ENCODE measurements at places on chromosomes 7 and 10. TPM values are rescaled to one million over a fixed set of nuclear protein-coding genes. Genes with fewer than 3 reads are reported as not detected.

Gene SVIL
- total RNA-seq, result 14.2 TPM

Gene LIPM
- not detected for total RNA-seq

Gene ADRA2A
- 0.07 TPM for total RNA-seq

Gene LHPP
- 13.5 TPM for total RNA-seq

Gene SLC26A5
- total RNA-seq, result not detected

Gene INSIG1
- total RNA-seq, result 36.5 TPM

Gene CFAP70
- total RNA-seq, result 0.95 TPM

Gene ADCY1
- 58.9 TPM for total RNA-seq

Gene UCMA
- total RNA-seq, result not detected

Gene ACHE
- total RNA-seq, result 0.16 TPM

Gene WEE2
- not detected for total RNA-seq

Gene KCNIP2
- 3.1 TPM for total RNA-seq

Gene LLCFC1
- not detected for total RNA-seq

Gene AKR1C4
- total RNA-seq, result not detected

Gene ANKRD61
- not detected for total RNA-seq

Gene C7orf57
- 0.56 TPM for total RNA-seq

Gene LIPK
- not detected for total RNA-seq

Gene PNLIPRP3
- total RNA-seq, result not detected

Gene OR2A12
- not detected for total RNA-seq

Gene DKK1
- total RNA-seq, result not detected

Gene ITGB1
- total RNA-seq, result 91.2 TPM

Gene GIMAP6
- total RNA-seq, result 41.6 TPM

Gene HOGA1
- not detected for total RNA-seq

Data from activated T-cell treated with anti-CD3 and anti-CD28 coated beads, Interleukin-2, amount 50 U/mL, for 72 hours (primary cell).